Activated CD4-positive, alpha-beta T cell treated with anti-CD3 and anti-CD28 coated beads, Interleukin-2, amount 10 ng/mL, durations not matched to agents 7 days and 5 days (primary cell): ENCODE measurements at places on chromosomes 1 and 21.
A peak's percentile ranks its signal among the peaks of the same experiment; 100 is the strongest.

DNA sequence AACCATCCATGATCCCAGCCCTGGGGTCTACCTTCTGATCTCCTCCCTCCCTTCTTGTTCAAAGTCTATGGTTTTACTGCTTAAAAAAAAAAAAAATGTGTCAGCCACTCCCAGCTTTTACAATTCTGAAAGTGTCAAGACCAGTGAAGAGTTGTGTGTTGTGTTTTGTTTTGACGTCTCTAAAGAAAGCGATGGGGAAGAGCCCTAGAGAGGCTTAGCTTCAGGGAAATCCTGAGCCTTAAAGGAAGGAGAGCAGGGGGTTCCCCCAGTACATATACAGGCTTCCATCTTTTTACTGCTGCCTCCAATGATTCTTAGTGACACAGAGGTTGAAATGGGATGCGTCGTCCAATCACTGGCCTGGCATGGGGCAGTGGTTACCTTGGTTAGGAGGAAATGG lies 13.9 kb upstream of the FMOD start:
- H3K4me1 ChIP-seq, result no peaks in the 10 kb centered on the region
- H3K4me3 ChIP-seq, result no peak overlapping the region
- H3K27me3 ChIP-seq, result peaks cover 26% of the 10 kb centered on the region
- H3K36me3 ChIP-seq, result no peaks in the 10 kb centered on the region
- H3K27ac ChIP-seq, result no peak overlapping the region

GRCh38 chr21:32812035-32812434 lies 40.5 kb upstream of the PAXBP1 start:
- H3K27me3 ChIP-seq, result no peaks in the 10 kb centered on the region
- no peaks in the 10 kb centered on the region for H3K4me1 ChIP-seq
- H3K36me3 ChIP-seq, result no peaks in the 10 kb centered on the region
- no peak overlapping the region for H3K27ac ChIP-seq
- H3K4me3 ChIP-seq, result no peak overlapping the region

DNA sequence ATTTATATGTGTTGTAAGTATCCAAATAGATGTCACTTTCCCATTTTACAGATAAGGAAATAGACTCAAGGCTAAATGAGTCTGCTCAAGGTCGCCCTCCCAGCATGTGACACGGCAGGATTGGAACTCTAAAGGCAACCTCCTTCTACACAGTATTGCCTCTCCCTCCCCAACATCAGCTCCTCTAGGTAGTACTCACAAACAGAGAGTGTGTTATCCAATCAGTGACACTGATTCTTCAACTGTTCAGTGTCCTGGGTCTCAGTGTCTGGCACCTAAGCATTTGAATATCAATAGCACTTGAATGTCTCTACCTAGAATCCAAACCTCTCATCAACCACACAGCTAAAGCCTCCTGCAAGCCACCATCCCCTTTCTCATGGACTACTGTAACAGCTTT lies 87.1 kb downstream of the DAB1 start:
- no peaks in the 10 kb centered on the region for H3K27me3 ChIP-seq
- no peak for DNase-seq
- H3K27ac ChIP-seq, result no peak overlapping the region

GRCh38 chr1:49765034-49765433 lies 258.7 kb downstream of the AGBL4 start:
- no peaks in the 10 kb centered on the region for H3K36me3 ChIP-seq
- DNase-seq, result no peak
- H3K4me3 ChIP-seq, result no peak overlapping the region
- no peak overlapping the region for H3K27ac ChIP-seq

DNA sequence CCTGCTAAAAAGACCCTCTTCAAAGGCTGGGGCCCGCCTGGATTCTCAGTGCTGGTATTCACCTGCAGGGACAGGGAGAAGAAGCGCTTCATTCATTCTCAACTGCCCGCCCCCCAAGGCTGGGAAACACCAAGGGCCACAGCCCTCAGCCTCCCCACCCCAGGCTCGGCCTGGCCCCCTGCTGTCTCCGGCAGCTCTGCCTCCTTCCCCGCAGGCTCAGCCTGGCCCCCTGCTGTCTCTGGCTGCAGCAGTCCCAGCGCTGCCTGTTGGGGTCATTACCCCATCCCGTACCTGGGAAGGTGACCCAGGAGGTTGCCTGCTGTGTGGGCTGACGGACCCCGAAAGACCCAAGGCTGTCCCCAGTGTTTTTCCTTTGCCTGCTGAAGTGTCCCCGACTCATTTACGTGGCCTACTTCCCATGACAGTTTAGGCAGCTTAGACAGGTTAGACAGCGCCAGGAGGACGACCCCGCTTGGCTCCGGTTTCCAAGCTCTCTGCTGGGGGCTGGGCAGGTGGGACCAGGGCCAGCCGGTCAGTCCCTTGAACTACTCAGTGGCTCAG lies 22.9 kb upstream of the CLSTN1 start:
- H3K36me3 ChIP-seq, result peaks cover 1% of the 10 kb centered on the region
- no peak overlapping the region for H3K4me3 ChIP-seq
- no peaks in the 10 kb centered on the region for H3K27me3 ChIP-seq
- DNase-seq, result no peak

DNA sequence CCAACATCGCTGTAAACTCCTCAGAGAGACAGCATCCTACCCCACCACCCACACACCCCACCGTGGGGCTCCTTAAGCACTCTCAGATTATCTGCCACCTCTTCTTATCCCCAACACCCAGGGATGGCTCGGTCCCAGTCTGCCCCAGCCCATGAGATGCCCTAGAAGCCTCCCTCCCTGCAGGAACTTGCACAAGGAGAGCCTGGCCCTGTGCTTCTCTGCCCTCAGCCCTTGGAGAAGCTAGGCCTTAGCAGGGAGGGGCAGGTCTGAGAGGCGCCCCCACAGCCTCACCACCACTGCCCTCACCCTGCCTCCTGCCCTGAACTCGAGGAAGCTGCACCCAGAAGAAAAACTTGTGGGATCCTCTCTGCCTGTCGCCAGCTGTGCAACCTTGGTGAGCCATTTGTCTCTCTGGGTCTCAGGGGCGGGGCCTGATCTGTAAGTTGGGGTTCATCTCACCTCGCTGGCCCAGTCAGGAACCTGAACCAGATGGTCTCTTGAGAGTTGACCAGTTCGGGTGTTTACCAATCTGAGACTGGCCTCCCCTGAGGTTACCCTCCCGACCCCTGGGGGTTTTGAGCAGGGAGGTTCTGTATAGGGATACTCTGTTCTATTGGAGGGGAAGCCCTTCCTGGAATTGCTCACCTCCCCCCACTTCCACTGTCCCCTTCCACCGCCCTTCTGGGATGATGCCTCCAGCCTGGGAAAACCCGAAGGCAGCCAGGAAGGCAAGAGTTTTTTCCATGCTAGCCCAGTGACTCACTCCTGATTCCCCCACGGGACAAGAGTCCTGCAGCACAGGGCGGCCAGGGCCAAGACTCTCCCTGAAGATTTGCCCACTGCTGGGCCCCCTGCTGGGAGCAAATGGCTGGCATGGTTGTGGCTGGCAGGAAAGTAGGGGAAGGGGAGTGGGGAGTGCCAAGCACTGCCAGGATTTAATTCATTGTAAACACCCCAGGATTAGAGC lies at the start of gene S100A3:
TSS of gene S100A3 (minus strand) at position 537 of the 967 bp plus-strand sequence. CDS start 773 bp downstream, outside the sequence.
- no peaks in the 10 kb centered on the region for H3K27me3 ChIP-seq
- H3K36me3 ChIP-seq, result peaks cover 16% of the 10 kb centered on the region
- H3K27ac ChIP-seq, result peak within 1 kb of the TSS; percentile 6
- H3K4me3 ChIP-seq, result no peak within 1 kb of the TSS
- H3K4me1 ChIP-seq, result peaks cover 54% of the 10 kb centered on the region
- DNase-seq, result no peak

DNA sequence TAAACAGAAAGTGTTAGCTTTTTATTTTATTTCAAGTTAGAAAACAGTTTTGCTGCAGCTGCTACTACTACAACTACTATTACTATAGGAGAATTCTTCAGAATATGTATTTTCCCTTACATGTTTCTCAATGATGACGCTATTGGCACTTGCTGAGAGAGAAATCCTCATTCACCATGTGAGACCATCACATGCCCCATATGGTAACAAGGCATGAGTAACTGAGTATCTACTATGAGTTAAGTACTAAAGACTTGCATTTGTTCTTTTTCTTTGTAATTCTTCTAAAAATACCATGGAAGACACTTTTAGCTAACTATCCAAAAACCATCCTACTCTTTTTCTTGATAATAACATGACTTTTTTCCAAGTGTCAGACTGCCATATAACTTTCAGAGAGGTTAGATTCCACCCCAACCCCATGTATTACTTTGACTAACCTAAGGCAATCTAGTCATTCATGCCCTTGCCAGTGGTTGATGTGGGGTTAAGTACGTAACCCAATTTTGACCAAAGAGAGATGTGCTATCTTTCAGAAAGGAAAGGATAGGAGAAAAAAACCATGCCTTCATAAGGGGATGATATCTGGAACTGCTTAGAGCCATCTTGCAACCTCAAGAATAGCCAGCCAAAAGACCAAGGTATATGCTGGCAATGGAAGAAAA lies 42.9 kb downstream of the COP1 start:
- H3K4me1 ChIP-seq, result peaks cover 22% of the 10 kb centered on the region
- no peak for DNase-seq
- H3K4me3 ChIP-seq, result no peak overlapping the region
- peaks cover 63% of the 10 kb centered on the region for H3K36me3 ChIP-seq
- H3K27ac ChIP-seq, result no peak overlapping the region

- H3K27me3 ChIP-seq, result no peaks in the 10 kb centered on the region
- H3K4me3 ChIP-seq, result no peak overlapping the region
- no peak for DNase-seq
- H3K4me1 ChIP-seq, result peaks cover 19% of the 10 kb centered on the region
Measured at GRCh38 chr1:26574719-26575251, 45.2 kb downstream of the RPS6KA1 start.

- H3K4me1 ChIP-seq, result peaks cover 32% of the 10 kb centered on the region
- H3K27me3 ChIP-seq, result no peaks in the 10 kb centered on the region
- H3K27ac ChIP-seq, result no peak overlapping the region
- H3K36me3 ChIP-seq, result peaks cover 23% of the 10 kb centered on the region
- H3K4me3 ChIP-seq, result no peak overlapping the region
Measured at GRCh38 chr1:54367613-54368012, 38.6 kb downstream of the SSBP3 start.

GRCh38 chr1:186865857-186866256 lies 37.1 kb downstream of the PLA2G4A start:
- no peak for DNase-seq
- H3K27me3 ChIP-seq, result no peaks in the 10 kb centered on the region
- H3K4me1 ChIP-seq, result peaks cover 3% of the 10 kb centered on the region
- no peak overlapping the region for H3K4me3 ChIP-seq

- H3K4me1 ChIP-seq, result peaks cover 6% of the 10 kb centered on the region
- H3K27ac ChIP-seq, result no peak overlapping the region
- no peaks in the 10 kb centered on the region for H3K27me3 ChIP-seq
- no peak overlapping the region for H3K4me3 ChIP-seq
- DNase-seq, result no peak
- H3K36me3 ChIP-seq, result peaks cover 4% of the 10 kb centered on the region
Measured at GRCh38 chr21:31489726-31490125, 145.7 kb upstream of the TIAM1 start.

- H3K27me3 ChIP-seq, result no peaks in the 10 kb centered on the region
- no peaks in the 10 kb centered on the region for H3K4me1 ChIP-seq
- peaks cover 45% of the 10 kb centered on the region for H3K36me3 ChIP-seq
- no peak overlapping the region for H3K27ac ChIP-seq
Measured at GRCh38 chr1:53799141-53799540, 39.0 kb downstream of the NDC1 start.

- no peaks in the 10 kb centered on the region for H3K36me3 ChIP-seq
- H3K27me3 ChIP-seq, result peaks cover 6% of the 10 kb centered on the region
- peak overlapping the region; percentile 51 for H3K27ac ChIP-seq
- peaks cover 10% of the 10 kb centered on the region for H3K4me1 ChIP-seq
- H3K4me3 ChIP-seq, result no peak overlapping the region
Measured at GRCh38 chr1:186511761-186512637, 51.1 kb upstream of the PDC start.

- DNase-seq, result no peak
- H3K36me3 ChIP-seq, result no peaks in the 10 kb centered on the region
- H3K4me3 ChIP-seq, result no peak overlapping the region
- no peak overlapping the region for H3K27ac ChIP-seq
- no peaks in the 10 kb centered on the region for H3K27me3 ChIP-seq
Measured at GRCh38 chr1:184635347-184635979, 119.2 kb downstream of the EDEM3 start.

- no peak overlapping the region for H3K4me3 ChIP-seq
- no peaks in the 10 kb centered on the region for H3K27me3 ChIP-seq
- H3K27ac ChIP-seq, result no peak overlapping the region
- H3K36me3 ChIP-seq, result peaks cover 43% of the 10 kb centered on the region
Measured at GRCh38 chr1:154923695-154924094, 12.8 kb downstream of the PMVK start.

- no peak overlapping the region for H3K27ac ChIP-seq
- peak; percentile 47 for DNase-seq
- no peaks in the 10 kb centered on the region for H3K27me3 ChIP-seq
- H3K36me3 ChIP-seq, result no peaks in the 10 kb centered on the region
- H3K4me1 ChIP-seq, result peaks cover 6% of the 10 kb centered on the region
- H3K4me3 ChIP-seq, result no peak overlapping the region
Measured at GRCh38 chr1:202852163-202852904, 36.6 kb downstream of the RABIF start.

DNA sequence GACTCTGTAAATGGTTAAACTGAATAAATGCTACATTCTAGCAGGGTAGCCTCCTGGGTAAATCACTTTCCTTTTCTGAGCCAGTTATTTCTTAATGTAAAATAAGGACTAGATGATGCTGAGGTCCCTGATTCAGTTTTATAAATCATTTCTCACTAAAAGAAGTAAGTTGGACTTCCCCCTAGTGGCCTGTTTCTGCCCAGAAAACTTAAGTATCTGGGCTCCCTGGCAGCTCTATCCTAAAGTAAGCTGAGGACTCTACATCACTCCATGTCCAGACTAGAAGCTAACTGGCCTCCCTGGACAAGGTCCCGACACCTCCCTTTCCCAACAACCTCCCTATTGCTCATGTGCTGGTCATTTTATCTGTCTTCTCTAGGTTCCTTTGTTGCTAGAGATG lies 3.0 kb downstream of the GPN2 start:
- H3K4me3 ChIP-seq, result peak overlapping the region; percentile 2
- H3K27ac ChIP-seq, result no peak overlapping the region
- peaks cover 36% of the 10 kb centered on the region for H3K4me1 ChIP-seq
- H3K36me3 ChIP-seq, result peaks cover 61% of the 10 kb centered on the region
